ENCODE measurements at places on chromosomes 3 and 15. TPM values are rescaled to one million over a fixed set of nuclear protein-coding genes. Genes with fewer than 3 reads are reported as not detected.

DNA sequence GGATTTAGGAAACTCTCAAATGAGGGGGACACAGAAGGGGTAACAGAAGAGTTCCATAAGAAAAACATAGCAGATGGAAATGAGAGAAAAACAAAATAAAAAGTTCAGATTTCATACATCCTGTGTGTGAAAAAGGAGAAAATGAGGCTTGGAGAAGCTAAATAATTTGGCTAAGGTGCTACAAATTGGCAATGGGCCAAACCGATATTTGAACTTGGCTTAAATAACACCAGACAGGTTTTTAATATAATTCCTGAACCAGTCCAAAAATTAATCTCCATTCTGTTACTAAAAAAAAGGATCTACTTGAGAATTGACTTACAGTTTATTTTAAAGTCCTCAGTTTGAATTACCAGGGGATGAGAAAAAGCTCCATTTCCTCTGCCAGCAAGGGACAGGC, 342.9 kb upstream of the DPH6 start:
- H3K4me1 ChIP-seq, result no peaks in the 10 kb centered on the region
- H3K4me3 ChIP-seq, result no peak overlapping the region
- no peaks in the 10 kb centered on the region for H3K27me3 ChIP-seq
- no peak overlapping the region for H3K27ac ChIP-seq

GRCh38 chr15:77354063-77354462, 65.8 kb downstream of the PEAK1 start:
- H3K4me1 ChIP-seq, result no peaks in the 10 kb centered on the region
- H3K27me3 ChIP-seq, result no peaks in the 10 kb centered on the region
- no peak overlapping the region for H3K4me3 ChIP-seq
- H3K27ac ChIP-seq, result no peak overlapping the region
- no peaks in the 10 kb centered on the region for H3K36me3 ChIP-seq

GRCh38 chr3:196406811-196407470, 25.3 kb downstream of the UBXN7 start:
- no peaks in the 10 kb centered on the region for H3K4me1 ChIP-seq
- no peaks in the 10 kb centered on the region for H3K27me3 ChIP-seq
- H3K27ac ChIP-seq, result no peak overlapping the region
- H3K36me3 ChIP-seq, result peaks cover 8% of the 10 kb centered on the region

DNA sequence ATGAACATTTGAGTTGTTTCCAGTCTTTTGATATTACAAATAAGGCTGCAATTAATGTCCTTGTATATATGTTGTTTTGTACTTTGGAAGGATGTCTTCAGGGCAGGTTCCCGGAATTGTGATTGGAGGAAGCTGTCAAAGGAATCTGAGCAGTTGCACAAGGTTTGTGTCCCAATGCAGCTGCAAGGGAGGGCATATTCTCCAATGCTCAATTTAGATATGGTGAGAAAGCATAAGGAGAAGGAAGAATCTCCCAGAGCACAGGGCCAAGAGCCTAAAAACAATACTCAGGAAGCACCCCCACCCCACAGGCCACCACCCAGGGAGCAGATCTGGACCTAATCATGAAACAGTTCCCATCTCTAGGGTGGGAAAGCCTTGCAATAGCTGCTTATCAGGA, 228.0 kb upstream of the LRRFIP2 start:
- H3K27me3 ChIP-seq, result no peaks in the 10 kb centered on the region
- H3K36me3 ChIP-seq, result no peaks in the 10 kb centered on the region
- no peak overlapping the region for H3K4me3 ChIP-seq
- H3K27ac ChIP-seq, result no peak overlapping the region
- no peaks in the 10 kb centered on the region for H3K4me1 ChIP-seq
- DNase-seq, result no peak

- H3K27ac ChIP-seq, result peak overlapping the region; percentile 95
- H3K27me3 ChIP-seq, result no peaks in the 10 kb centered on the region
- H3K4me3 ChIP-seq, result peak overlapping the region; percentile 99
Observed at GRCh38 chr3:143001034-143001368, 369 bp upstream of the U2SURP start.

DNA sequence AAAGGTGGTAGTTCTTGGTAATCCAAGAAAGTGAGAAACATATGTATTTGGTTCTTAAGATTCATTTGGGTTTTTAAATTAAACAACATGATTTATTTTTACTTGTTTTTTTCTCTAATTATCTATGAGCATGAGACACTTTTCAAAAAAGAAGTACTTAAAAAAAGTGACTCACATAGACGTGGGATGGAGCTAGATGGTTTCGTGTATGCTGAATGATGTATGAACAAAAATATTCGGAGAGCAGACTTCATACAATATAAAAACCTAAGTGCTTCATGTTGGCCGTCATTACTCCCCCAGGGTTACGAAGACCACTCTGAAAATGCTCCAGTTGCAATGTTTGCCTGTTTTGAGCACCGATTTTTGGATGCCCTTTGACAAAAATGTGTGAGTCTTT, 90.9 kb downstream of the RORA start:
- no peak overlapping the region for H3K27ac ChIP-seq
- H3K36me3 ChIP-seq, result no peaks in the 10 kb centered on the region
- H3K4me3 ChIP-seq, result no peak overlapping the region
- H3K4me1 ChIP-seq, result no peaks in the 10 kb centered on the region
- H3K27me3 ChIP-seq, result no peaks in the 10 kb centered on the region

DNA sequence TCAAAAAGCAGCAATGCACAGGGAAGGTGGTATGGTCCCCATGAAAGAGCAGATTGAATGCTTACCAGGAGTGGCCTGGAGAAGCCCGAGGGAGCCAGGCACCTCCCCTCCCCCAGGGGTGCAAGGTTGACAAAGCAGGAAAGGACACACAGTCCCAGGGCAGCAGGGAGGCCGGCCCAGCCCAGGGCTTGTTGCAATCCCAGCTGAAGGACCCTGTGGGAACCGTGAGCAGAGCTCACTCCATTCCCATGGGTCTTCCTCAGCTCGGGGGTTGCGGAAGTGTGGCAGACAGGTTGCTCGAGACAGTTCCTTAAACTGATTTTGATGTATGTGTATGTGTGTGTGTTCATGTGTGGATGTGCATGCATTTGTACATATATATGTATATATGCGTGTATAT, 15.8 kb downstream of the UROC1 start:
- H3K27ac ChIP-seq, result no peak overlapping the region
- H3K27me3 ChIP-seq, result no peaks in the 10 kb centered on the region
- DNase-seq, result no peak
- no peaks in the 10 kb centered on the region for H3K36me3 ChIP-seq
- no peak overlapping the region for H3K4me3 ChIP-seq

DNA sequence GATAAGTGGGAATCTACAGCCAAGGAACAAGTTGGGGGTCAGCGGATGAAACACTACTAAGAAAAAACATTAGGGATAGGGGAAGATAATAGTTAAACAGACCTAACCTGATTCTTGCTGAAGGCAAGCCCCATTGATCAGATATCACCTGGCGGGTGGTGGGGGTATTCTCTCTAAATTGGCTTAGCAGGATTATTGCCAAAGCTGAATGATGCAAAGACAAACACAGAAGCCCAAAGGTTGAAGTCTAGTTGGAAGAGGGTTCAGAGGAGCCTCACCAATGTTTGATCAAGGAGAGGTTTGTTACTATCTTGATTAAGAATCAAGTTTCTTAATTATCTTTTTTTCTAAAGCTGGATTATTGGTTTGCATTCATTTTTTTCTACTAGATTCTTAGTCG, 371.9 kb upstream of the CNTN4 start:
- DNase-seq, result no peak
- no peaks in the 10 kb centered on the region for H3K4me1 ChIP-seq
- H3K27ac ChIP-seq, result no peak overlapping the region
- no peaks in the 10 kb centered on the region for H3K36me3 ChIP-seq

The GOLGA8N gene
- total RNA-seq, result 1.2 TPM

The SSUH2 gene
- total RNA-seq, result not detected

The GASK1A gene
- total RNA-seq, result not detected

All from CD8-positive, alpha-beta memory T cell (primary cell).